GM04503 (cell line): ENCODE measurements at places on chromosomes 5 and 9.

GRCh38 chr5:39440192-39440957 lies 15.6 kb upstream of the DAB2 start:
- no peak for DNase-seq

GRCh38 chr5:68447136-68447929 lies 231.8 kb downstream of the PIK3R1 start:
- no peak for DNase-seq

- DNase-seq, result no peak
Measured at GRCh38 chr9:7983490-7983889, 183.9 kb upstream of the DMAC1 start.

DNA sequence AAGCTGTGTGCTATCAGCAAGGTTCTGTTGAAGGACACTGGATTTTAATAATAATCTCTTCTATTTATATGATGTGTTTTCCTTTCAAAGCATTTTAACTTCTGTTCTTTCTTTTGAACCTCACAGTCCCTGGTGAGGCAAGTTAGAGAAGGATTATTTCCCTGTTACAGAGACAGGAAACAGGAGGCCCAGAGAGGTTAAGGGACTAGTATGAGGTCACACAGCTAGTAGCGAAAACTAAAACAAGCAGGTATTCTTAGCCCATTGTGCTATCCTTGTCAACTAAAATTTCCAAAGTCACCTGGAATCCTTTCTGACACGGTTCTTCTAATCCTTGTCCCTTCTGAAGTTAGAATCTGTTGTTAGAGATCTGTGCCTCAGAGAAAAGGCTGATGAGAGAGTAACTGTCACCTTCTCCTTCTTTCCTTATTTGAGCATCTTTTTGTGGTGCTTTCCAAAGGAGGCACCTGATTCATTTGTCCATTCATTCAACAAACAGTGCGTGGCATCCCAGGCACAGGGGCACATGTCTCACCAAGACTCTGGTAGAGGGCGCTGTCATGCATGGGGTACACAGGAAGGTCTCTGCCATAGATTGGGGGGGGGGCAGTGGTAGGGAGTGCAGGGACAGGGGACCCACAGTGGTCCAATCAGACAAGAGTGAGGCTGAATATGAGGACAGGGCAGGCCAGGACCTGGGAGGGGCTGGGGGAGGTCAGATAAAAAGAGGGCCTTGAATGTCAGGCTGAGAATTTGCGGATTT lies 61.5 kb downstream of the CRB2 start:
- DNase-seq, result no peak

- DNase-seq, result no peak
Measured at GRCh38 chr5:16120579-16120978, 59.0 kb downstream of the MARCHF11 start.

DNA sequence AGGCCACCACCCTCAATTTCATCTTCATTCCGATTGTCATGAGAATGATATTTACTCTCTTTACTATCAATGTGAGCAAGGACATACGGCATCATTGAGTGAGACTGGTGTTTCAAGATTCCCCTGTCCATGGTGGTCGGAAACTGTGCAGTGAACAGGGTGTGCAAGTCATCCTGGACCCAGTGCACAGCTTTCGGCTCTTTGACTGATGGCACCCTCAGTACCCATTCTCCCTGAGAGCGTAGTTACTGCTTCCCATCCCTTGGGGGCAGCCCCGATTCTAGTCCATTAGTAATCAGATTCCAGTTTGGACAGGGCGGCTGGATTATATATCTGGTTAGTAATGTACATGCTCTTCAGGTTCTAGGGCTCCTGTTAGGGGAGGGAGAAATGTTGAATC lies 61.7 kb upstream of the SUB1 start:
- no peak for DNase-seq

- DNase-seq, result no peak
Measured at GRCh38 chr9:97628668-97629067, 4.5 kb downstream of the TSTD2 start.

DNA sequence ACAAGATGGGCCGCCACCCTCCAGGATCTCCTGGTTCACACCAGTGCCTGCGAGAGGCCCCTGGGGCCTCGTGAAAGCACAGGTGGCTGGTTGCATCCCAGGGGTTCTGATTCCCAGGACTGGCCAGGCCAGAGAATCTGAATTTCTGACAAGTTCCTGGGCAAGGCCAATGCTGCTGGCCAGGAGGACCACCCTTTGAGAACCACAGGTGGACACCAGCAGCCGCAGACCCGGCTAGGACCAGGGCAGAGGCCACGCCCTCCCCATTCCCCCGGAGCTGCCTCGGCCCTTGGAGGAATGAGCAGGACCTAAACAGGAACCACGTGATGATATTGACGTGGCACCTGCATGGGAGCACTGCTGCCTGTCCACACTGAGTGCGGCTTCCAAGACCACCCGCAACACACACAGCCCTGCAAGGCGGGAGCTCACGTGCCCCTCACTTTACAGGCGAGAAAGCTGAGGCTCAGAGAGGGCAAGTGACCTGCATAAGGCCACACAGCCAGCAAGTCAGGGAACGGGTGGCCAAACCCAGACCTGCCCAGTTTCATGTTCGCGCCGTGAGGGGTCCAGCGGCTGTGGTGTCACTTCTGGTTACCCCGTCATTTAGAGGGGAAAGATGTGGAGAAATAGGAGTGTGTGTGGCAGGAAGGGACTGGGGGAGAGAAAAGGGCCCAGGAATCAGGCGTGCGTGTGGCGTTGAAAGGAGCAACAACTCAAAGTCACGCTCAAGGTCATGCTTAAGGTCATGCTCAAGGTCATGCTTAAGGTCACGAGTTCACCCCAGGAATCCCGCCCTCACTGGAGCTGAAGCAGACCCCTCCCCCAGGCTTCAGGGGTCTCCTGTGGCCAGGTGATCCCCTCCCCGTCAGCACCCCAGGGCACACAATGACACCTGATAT lies 105.9 kb upstream of the IER5L start:
- no peak for DNase-seq
